Colonic mucosa (tissue), 4 donors: ENCODE measurements at places on chromosomes 12 and 14. TPM values are rescaled to one million over a fixed set of nuclear protein-coding genes. Genes with fewer than 3 reads are reported as not detected.

DNA sequence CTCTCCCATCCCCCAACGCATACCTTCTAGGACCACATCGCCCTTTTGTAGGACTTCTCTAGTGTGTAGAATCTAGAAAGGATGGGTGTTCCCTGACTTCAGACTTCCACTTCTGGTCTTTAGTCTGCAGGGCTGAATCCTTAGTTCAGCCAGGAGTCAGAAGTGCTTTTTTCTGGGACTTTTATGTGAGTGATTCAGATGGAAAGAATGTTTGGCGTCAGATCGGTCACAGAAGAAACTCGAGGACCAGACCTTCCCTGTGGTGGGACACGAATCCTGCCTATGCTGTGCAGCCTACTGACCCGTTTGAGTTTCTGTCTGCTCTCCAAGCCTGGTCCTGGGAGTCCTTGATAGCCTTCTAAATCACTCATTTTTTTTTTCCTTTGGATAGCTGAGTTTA, 165.4 kb upstream of the SSTR1 start:
- no peak for DNase-seq

DNA sequence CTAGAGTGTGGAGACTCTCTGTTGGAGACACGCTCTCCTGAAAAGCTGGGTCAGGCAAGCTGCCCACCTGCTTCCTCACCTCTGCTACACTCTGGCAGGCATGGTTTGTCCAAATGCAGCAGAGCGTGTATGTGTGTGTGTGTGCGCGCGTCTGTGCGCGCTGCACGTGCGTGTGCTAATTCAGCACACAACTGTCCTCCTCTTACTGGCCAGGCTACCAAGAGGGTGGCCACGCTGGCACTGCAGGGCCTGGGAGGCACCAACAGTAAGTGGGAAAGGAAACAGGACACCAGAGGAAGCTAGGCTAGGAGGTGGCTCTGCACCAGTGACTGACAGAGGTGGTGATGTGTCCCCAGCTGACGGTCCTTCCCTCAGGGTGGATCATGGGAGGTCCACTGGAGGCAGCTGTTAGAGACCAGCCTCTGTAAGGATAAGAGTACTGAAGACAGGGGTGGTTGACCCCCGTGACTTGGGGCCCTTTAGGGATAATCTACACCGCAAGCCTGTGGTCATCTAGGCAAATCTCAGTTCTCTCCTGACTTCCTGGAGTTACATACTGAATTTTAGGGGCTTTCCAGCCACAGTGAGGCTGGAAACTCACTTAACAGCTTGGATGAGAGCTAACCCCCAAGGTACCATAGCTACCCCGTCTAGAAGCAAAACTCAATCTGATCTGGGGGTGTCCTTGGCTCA, 15.6 kb upstream of the TFCP2 start:
- no peak for DNase-seq

DNA sequence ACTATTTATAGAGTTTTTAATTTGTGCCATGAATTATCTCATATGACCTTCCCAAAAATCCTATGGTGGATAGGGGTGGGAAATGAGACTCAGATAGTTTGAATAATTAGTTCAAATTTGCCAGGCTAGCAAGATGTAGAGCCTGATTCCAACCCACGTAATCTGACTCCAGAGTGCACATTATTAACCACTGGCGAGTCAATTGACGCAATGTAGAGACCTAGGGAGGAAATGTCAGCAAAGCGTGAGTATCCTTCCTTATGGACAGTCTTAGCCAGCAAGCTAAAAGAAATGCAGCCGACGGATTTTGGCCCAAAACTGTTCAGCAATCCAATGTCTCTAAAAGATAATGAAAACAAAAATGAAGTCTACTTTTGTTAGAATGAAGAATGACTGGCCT, 193.3 kb upstream of the KRR1 start:
- no peak for DNase-seq

The TSPAN19 gene
- not detected for total RNA-seq

The SIX6 gene
- total RNA-seq, result not detected

DNA sequence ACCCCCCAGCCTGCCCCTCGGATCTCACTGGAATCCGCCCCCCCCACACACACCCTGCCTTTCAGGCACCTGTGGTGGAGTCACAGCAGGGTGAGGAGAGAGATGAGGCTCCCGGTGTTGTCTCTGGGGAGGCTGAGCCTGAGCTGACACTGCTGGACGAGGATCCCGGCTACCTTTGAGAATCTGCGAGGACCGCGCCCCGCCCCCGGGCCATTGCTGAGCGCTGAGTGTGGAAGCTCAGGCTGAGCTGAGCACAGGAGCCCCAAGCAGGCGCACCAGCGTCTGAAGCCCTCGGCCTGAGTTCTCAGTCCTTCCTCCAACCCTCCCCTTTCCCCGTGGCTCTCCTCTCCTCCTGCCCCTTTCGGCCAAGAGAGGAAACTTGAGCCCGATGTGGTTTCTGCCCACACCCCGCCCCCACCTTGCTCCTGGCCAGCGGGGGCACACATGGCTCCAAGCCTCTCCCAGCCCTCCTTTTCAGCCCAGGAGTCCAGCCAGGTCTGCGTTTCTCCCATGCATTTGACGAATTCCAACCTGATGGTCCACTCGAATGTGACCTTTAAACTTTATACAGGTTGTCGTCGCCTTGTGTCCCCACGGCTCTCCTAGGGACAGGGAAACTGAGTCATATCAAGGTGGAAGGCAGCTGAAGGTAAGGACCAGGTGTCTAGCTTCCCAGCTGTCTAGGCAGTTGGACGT, at the start of gene NFE2:
Gene NFE2 (minus strand): TSS at position 284 of the 696 bp plus-strand sequence. CDS start 5,767 bp downstream, outside the sequence.
- peak; percentile 39 for DNase-seq

The ANG gene
- total RNA-seq, result 73.6 TPM

- DNase-seq, result no peak
Observed at GRCh38 chr12:46556819-46557524, 184.4 kb upstream of the SLC38A2 start.

- no peak for DNase-seq
Observed at GRCh38 chr12:117085318-117085947, 13.8 kb downstream of the TESC start.

DNA sequence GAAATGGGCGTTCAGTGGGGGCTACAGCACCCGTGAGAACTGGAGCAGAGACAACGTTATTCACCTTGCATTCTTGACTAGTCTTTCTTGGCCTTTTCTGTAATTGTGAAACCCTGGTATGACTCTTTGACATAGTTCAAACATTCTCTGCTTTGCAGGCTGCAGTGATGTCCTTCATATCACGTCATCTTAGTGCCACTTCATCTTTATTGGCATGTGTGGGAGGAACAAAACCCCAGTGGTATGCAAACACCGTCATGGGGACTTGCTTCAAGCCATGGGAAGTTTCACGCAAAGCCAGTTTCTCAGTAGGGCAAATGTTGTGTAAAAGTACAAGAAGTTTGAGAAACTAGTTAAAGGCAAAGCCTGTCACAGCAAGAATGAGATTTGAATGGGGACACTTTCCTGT, 20.2 kb upstream of the DUSP16 start:
- peak; percentile 35 for DNase-seq

The MNAT1 gene
- total RNA-seq, result 14.5 TPM

DNA sequence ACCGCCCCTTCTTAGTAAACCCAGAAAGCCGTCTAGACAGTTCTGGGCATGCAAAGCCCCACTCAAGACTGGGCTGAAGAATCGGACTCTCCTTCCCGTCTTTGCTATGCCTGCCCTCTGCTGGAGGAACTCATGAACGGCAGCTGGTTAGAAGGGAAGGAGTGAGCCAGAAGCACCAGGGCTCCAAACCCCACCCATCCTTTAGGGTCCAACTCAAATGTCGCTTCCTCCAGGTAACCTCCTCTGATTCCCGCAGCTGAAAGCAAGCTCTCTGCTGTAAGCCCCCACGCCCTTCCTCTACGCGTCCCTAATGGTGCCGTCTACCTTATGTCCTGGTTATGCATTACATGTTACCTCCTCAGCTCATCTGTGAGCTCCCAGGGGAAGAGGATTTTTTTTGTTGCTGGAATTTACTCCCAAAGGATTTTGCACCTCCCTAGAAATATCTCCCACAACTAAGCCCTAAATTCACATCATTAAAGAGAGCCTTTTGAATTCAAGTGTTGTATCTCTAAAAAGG, 59.0 kb upstream of the SCN8A start:
- DNase-seq, result peak; percentile 84

DNA sequence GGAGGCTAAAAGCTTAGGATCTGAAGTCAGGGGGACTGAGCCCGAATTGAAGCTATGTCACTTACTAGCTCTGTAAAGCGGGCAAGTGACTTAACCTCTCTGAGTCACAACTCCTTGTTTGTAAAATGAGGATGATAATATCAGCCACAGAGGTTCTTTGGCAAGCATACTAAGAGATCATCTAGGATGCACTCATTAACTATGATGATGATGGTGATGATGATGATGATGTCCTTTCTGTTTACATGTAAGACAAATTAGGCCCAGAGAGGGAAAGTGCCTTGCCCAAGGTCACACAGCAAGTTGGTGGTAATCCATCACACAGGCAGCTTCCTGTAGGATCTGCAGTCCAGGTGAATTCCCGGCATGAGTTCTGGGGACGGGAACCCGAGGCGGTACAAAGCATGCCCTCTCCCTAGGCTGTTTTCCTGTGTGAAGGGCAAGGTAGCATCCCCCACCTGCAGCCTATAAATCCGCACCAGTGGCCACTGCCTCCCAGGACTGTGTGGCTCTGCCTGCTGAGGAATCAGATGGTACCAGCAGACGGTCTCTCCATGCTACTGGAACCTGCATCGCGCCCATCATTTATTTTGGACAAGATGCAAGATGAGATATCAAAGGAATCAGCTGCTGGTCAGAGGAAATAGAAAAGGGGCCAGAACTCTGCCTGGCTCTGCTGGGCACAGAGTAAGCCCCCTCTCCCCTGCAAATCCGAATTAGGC, 55.2 kb downstream of the MAP1LC3B2 start:
- DNase-seq, result no peak

The KERA gene
- not detected for total RNA-seq

The CCDC197 gene
- not detected for total RNA-seq

GRCh38 chr12:13523536-13524307, 327.2 kb downstream of the EMP1 start:
- DNase-seq, result no peak

The IL23A gene
- total RNA-seq, result not detected

- DNase-seq, result no peak
Observed at GRCh38 chr12:64951944-64952343, 127.5 kb downstream of the TBC1D30 start.
